CD4-positive, alpha-beta T cell treated with Interleukin-17A for 4 hours (primary cell): ENCODE measurements at places on chromosomes 4 and X.
A peak's percentile ranks its signal among the peaks of the same experiment; 100 is the strongest.

DNA sequence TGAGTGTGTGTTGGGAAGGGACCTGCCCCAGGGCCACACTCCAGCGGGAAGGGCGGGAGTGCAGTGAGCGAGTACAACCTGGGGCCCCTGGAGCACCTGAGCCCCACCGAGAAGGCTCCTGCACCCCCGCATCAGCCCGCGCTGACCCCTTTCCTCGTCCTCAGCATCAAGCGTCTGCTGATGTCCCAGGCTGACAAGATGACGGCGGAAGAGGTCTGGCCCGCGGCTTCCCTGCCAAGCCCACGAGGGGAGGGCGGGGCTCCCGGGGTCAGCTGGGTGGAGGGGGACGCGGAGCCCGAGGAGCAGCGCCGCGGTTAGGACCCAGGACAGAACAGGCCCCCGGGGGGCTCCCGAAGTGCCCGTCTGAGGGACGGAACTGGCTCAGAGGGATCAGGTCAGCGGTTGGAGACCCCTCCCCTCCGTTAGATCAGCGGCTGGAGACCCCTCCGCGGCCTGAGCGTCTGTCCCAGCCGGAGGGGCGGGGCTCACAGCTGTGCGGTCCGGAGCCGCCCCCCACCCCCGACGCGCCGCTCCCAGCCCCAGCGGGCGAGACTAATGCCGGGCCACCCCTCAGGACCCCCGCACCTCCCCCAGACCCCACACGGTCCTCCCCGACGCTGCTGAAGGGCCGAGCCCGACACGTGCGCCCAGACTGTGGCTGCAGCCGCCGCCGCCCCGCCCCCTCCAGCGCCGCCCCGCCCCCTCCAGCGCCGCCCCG, 6.7 kb downstream of the MYL5 start:
- peak; percentile 68 for DNase-seq

DNA sequence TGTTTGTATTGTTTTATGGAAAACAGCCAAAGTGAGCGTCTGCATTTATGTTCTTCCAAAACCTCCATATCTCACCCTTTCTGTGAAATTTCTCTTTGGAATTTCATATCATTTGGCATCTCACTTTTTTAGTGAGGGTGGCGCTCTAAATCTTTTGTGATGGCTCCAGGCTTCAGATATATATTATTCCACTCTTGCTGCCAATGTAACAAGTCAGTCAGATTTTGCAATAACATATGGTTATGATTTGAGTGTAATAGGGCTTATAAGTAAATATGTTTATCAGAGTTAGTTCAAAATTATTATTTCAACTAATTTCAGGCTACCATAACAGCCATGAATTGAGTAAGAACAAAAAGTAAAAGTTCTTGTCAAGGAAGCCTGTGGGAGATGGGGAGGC, 314.7 kb downstream of the PDGFC start:
- no peak for DNase-seq

- DNase-seq = no peak
These were observed 1848.9 kb upstream of the TENM3 start for GRCh38 chr4:180394312-180394711.

- no peak for DNase-seq
These were observed 348.8 kb downstream of the GASK1B start for GRCh38 chr4:157824021-157824420.

DNA sequence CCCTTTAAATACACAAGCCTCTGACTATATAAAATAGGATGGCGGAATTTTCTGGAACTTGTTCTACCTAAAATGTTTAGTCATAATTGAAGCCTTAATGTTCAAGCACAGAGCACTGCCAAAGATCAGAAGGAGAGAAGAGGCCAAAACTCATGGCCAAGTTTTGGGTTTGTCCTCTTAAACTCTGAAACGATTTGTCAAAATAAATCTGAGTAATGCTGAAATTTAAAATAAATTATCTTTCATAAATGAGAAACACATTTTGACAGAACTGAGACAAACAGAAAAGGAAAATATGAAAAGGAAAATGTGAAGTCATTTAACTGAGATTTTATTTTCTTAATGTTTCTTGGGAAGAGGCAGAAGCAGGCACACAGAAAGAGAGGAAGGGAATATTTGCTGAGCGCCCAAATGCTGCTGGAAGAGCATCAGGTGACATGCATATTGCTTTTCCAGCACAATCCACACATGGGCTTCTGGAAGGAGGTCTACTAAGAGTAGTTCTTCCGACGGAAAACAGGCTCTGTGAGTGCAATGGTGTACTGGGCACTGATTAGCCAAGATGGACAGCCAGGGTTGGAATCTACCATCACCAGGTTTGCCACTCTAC, 47.4 kb upstream of the ZNF518B start:
- no peak for DNase-seq

DNA sequence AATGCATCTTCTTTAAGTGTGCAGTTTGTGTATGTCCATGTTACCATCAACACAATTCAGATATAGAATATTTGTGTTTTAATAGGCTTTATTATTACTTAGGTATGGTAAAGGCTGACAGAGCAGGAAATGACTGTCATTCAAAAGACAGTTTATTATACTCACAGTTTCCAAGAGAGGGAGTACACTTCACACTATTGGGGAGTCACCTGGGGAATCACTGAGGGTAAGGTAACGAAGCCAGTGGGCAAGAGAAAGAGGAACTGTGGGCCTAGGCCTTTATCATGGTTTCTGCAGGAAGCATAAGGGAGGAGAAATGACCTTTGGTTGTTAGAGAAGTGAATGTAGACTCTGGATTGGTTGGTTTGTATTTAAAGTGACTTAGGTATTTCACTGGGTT, 235.1 kb upstream of the HCCS start:
- DNase-seq = no peak

DNA sequence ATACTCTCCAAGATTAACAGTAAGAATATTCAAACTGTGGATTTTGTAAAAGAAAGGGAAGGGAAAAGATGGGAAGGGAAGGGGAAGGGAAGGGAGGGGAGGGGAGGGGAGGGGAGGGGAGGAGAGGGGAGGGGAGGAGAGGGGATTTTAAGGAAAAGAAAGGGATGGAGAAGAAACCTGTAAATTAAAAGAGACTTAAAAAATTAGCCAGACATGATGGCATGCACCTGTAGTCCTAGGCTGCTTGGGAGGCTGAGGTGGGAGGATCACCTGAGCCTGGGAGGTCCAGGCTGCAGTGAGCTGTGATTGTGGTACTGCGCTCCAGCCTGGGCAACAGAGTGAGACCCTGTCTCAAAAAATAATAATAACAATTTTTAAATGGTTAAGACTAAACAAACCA, 83.7 kb downstream of the USP46 start:
- no peak for DNase-seq

DNA sequence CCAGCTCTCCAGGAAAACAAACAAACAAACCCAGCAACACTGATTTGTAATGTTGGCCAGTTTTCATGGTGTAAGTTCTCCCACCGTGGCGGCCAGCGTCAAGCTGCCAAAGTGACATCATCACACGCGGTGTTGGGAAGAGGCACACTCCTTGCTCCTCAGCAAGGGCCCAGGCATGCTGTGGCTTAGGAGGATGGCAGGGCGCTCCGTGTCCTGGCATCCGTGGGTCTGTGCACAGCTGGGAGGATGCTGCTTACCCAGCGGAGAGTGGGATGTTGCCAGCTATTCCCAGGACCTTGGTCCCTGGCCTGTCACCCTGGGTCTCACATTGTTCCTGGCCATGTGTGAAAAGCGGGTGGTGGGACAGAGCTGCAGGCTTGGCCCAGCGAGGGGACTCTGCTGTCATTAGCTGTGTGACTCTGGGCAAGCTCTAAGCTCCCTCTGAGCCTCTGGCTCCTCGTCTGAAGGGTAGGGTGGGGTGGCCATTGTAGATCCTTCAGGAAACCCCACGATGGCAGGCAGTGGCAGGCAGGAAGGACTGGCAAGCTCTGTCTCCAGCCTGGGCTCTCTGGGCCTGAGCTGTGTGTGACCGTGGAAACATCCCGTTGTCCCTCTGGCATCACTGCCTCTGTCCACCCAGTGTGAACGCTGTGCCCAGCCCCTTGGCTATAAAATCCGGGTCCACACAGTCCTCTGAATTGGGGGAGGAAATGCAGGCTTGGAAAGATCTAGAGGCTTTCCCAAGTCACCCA, 10.8 kb downstream of the PSAPL1 start:
- no peak for DNase-seq

- DNase-seq = peak; percentile 8
These were observed 47.8 kb downstream of the CRLF2 start for GRCh38 chrX:1164322-1165288.

DNA sequence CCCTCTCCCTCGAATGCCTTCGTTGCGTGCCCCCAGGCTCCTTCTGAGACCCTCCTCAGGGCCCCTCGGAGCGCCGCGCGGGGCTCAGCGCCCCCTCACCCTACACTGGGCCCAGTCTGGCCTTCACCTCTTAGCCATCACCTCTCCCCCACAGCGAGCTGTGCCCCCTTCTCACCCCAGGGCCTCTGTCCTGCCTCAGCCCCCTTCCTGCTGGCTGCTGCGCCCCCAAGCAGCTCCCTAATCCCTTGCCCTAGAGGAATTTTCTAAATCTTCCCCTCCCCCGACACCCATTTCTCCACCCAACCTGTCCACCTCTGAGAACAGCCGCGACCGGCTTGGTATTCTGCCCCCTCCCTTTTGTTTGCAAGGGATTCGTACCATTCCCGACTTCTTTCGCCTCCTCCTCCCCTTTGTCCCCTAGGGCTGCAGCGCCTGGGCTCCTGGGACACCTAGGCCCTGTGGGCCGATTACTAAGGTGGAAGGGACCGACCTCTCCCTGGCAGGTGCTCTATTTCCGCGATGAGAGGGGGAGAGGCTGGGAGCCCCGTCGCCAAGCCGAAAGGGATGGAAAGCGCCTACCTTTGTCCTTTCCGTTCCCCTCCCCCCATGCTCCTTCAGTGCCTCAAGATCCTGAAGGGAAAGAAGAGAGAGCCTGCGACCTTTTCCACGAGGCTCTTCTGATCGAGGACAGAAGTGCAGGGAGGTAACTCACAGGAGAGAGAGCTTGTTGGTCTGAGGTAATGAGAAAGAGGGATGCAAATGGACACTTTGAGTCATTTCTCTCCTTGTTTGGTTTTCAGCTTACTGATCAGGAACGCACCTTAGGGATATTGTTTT, 10.9 kb downstream of the DLG3 start:
- peak; percentile 15 for DNase-seq

DNA sequence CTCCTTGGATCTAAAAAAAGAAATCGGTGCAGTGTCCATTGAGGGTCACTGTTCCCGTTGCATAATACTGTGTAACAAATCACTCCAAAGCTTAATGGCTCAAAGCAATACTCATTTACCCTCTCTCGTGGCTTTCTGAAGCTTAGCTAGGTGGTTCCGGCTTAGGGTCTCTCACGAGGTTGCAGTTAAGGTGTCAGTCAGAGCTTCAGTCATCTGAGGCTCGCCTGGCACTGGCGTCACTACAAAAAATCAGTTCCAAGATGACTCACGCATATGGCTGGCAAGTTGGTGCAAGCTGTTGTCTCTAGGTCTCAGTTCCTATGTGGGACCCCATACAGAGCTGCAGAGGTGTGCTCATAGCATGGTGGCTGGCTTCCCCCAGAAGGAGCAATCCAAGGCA, 91.0 kb downstream of the BEND2 start:
- DNase-seq = no peak

- DNase-seq = no peak
These were observed 24.8 kb downstream of the CCNI start for GRCh38 chr4:77050962-77051361.

DNA sequence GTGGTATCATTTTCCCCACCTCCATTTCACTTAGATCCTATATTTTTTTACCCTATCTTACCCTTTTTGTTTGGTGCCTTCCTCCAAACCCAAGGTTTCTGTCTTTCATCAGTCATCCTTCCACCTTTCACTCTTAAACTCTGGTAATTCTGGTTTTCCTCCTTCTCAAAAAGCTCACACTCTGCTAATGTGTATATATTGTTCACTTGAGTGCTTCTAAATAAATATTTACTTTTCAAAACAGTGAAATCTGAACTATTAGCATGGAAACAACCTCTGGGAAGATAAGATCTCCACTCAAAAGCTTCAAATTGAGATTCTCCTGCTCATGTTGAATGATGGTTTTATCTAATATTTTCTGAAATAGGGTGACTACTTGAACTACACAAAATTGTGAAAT, 21.5 kb downstream of the XIAP start:
- no peak for DNase-seq

GRCh38 chr4:54274795-54275665, 45.9 kb downstream of the PDGFRA start:
- no peak for DNase-seq

- DNase-seq = no peak
These were observed 135.7 kb downstream of the QDPR start for GRCh38 chr4:17376205-17376604.

DNA sequence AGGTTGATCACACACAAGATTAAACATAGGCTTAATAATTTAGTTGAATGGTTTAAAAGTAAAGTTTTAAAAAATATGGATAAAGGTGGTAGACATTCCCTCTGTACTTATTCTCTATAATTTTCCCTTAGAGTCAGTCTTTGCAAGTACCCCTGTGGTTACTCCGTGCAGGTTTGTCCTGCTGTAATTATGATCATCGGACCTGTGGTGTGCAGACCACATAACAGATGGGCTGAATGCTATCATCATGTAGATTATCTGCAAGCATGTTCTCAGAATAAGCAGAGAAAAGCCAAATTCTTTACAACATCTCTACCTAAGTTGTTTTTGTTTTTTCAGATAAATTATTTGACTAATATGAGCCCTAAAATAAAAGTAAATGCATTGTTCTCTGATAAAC, 146.8 kb downstream of the FSTL5 start:
- DNase-seq = no peak

GRCh38 chrX:124594017-124594651, 247.8 kb downstream of the SH2D1A start:
- no peak for DNase-seq

- DNase-seq = no peak
These were observed 707.5 kb downstream of the PCDH7 start for GRCh38 chr4:31427691-31428090.

GRCh38 chrX:23644744-23645143, 22.5 kb upstream of the PRDX4 start:
- DNase-seq = no peak

GRCh38 chr4:133972586-133972985, 229.0 kb downstream of the PABPC4L start:
- DNase-seq = no peak

GRCh38 chrX:71454222-71454621, 78.7 kb upstream of the OGT start:
- no peak for DNase-seq

DNA sequence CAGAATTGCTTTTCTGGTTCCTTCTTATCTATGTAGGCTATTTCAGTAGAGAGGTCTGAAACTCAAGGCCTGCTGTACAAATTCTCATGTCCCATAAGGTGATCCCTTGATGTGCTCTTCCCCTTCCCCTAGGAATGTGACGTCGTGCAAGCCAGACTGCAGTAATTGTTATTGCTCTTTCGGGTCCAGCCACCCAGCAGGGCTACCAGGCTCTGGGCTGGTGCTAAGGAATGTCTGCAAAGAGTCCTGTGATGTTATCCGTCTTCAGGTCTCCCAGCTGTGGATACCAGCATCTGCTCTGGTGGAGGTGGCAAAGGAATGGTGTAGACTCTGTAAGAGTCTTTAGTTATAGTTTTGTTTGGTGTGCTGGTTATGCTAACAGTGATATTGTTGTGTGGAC, 378.7 kb downstream of the C4orf33 start:
- DNase-seq = no peak
